ENCODE measurements at places on chromosomes 1 and 21.
A peak's percentile ranks its signal among the peaks of the same experiment; 100 is the strongest.

- DNase-seq, result peak; percentile 80
These were observed at the start of gene RGS16 for GRCh38 chr1:182604175-182605164. Gene RGS16, minus strand, starts transcription at chr1:182604389. Its CDS starts 130 bp downstream, at chr1:182604259.

- DNase-seq, result no peak
These were observed 8.0 kb upstream of the ELAPOR1 start for GRCh38 chr1:109105881-109106280.

DNA sequence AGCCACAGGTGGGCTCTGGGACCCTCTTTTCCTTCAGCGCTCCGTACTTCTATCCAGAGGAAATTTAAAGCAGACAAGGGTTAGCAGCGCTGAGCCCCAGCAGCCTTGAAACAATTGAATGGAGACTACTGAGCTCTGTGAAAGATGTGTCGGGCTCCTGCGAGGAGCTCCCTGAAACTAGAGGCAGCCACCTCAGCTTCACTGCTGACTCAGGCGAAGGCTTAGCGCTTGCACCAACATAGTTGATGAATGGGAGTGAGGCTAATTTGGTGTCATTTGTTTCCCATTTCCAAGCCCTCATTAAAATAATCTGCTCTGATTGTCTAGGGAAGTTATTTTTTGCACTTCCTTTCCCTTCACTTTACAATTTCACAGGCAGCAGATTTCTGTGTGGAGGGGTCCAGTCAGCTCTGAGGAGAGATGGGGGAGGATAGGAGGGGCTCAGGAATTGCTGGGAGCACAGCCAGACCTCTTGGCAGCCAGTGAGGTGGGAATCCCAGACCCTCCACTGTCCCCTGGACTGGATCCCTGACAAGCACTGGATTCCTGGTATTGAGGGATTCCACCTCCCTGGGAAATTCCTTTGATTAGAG, 398.9 kb upstream of the PLXNA2 start:
- DNase-seq, result no peak

DNA sequence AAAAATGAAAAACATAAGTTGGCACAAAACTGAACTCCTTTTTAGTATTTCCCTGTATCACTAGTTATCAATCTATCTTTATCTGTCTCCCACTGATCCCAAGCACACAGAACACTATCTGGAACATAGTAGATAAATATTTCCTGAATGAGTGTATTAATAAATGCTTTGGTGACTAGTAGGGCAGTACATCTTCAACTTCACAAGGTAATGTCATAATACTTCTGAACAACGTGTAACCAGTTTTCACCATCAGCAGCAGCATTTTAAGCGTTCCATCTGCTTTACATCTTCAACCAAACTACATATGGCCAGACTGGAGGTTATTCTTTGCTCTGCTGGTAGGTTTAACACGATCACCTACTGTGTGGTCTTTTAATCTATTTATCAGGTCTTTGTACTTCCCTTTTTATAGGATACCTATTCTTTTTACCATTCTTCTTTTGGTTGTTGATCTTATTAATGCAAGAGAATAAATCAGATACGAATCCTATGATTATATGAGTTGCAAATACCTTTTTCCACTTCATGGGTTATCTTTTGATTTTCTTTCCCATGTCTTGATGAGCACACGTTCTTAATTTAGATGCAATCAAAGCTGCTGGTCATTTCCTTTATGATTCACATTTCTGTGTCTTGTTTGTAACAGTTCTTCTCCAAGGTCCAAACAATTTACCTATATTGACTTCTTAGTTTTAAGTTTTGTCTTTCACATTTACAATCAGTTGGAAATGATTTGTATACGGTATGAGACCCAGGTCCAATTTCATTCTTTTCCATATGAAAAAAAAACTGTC, 16.3 kb downstream of the GPBP1L1 start:
- DNase-seq, result no peak

- DNase-seq, result no peak
These were observed 450.6 kb upstream of the DAB1 start for GRCh38 chr1:57874418-57874877.

- DNase-seq, result no peak
These were observed 90.8 kb downstream of the PPP1R12B start for GRCh38 chr1:202439308-202439707.

GRCh38 chr1:167219646-167220536, 795 bp upstream of the POU2F1 start:
- DNase-seq, result peak; percentile 90

DNA sequence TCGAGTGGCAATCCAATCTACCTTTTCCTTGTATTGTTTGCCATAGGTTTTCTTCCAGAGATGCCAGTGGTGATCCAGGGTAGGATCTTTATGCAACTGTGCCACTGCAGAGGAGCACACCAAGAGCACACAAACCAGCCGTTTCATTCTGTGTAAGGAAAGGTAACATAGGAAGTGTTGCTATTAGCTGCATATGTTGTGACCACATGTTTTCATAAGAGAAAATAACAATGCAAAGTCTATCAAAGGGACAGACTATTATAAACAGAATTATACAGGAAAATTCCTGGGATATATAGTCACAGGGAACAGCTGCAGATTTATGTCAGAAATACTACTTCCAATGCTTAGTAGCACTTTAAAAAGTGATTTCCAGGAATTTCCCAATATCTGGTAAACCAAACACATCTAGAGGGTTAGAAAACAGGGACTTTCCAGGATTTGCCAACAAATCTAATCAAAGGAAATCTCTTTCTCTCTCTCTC, 919 bp downstream of the CTSS start:
- no peak for DNase-seq

DNA sequence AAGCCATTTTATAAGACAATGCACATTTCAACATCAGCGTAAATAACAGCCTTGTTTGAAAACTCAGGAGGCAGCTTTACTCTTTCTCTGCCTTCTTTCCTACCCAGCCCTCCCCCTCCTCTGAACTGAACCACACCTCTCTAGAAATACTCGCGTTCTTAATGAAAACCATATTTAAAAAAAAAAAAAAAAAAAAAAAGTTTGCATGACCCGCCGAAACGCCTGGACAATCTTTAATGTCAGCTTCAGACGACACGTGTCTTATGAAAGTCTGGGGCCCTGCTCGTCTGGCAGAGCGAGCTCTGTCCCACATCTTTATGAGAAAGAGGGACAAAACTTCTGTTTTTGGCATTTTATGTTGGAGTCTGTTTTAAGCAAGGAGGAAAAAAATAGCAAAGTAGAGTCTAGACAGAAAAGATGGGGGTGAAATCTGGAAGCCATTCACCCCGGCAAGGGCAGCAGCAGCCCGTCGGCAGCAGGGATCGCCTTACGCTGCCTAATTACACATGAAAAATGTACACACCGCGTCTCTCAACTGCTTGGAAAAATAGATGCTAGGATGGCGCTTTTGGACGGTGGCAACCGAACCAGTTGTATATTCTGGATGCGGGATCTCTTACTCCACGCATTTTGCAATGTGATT, 130.4 kb upstream of the ETS2 start:
- no peak for DNase-seq

GRCh38 chr1:236394879-236395229, 768 bp downstream of the EDARADD start:
- no peak for DNase-seq

GRCh38 chr1:238360474-238360873, 469.8 kb upstream of the ZP4 start:
- DNase-seq, result no peak

DNA sequence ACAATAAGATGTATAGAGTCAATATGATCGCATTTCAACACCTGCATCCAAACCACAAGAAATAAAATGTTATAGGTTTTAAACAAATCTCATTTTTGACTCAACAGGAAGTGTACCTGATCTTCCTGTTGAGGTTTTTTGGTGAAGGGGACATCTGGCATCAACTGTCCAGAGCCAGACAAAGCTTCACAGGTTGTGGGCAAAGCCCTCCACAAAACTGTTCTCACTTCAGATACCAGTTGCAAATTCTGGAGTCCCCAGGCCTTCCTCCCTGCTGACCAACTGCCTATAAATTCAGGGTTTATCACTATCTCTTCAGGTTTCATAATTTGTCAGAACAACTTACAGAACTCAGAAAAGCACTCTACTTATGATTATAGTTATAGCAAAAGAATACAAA, 326.1 kb upstream of the CAMK1G start:
- no peak for DNase-seq

DNA sequence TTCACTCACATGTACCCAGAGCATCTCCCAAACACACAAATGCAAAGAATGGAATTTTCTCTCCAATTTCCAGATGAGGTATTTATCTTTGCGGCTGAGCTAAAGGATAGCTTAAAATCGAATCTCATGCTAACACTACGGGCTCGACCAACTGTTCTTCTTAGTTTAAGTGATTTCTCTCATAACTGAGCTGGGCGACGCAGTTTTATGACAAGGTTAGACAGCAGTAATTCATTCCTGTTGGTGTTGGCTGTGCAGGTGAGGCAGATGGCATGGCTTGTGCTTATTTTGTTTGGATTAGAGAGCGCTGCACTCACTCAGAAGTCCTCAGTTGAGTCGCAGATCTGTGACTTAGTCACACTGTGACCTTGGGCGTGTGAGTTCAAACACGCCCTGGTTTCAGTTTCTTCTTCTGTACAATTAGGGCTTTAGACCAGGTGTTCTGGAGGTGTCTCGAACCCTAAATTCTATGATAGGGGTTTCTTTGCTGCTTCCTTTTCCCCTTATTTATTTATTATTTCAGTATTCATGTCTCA, 41.5 kb upstream of the MRPS6 start:
- no peak for DNase-seq

GRCh38 chr1:92480200-92480812, 6.4 kb downstream of the GFI1 start:
- DNase-seq, result no peak

DNA sequence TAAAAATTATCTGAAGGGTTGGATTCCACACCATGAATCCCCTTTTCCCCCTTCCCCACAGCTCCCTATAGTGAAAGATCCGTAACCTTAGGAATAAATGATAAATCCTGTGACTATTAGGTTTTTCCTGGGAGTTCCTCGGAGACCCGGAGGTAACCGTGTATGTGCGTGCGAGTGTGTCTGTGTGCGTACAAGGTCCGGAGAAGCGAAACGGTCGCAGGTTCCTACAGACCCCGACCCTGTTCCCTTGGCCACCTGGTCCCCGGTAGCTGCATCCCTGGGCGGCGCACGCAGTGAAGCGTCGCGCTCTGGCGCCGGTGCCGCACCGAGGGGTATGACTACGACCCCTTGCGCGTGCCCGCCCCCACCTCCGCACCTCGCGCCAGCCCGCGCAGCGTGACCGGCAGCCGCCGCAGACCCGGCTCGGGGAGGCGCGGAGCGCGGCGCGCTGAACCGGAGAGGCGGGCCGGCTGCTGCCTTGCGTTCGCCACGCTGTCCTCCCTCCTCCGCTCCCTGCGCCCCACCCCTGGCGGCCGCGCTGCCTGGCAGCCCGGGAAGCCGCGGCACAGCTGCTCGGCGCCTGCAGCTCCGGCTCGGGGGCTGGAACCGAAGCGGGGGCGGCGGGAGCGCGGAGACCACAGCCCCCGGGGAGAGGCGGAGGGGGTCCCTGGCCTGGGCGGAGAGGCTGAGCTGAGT, at the start of gene AK5:
AK5 (plus strand) TSS at position 529 of the 696 bp plus-strand sequence. CDS start 295 bp downstream, outside the sequence.
- DNase-seq, result peak; percentile 67

DNA sequence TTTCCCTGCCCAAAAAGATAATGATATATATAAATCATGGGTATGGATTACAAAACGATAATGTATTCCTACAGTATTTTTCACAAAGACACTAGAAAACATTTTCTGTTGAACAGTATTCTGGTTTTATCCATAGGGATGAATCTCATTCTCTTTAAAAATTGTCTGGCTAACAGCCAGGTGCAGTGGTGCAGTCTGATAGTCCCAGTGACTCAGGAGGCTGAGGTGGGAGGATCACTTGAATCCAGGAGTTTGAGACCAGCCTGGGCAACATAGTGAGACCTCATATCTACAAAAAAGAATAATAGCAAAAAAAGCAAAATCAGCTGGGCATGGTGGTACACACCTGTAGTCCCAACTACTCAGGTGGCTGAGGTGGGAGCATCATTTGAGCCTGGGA, 23.3 kb downstream of the PIP5K1A start:
- DNase-seq, result no peak

DNA sequence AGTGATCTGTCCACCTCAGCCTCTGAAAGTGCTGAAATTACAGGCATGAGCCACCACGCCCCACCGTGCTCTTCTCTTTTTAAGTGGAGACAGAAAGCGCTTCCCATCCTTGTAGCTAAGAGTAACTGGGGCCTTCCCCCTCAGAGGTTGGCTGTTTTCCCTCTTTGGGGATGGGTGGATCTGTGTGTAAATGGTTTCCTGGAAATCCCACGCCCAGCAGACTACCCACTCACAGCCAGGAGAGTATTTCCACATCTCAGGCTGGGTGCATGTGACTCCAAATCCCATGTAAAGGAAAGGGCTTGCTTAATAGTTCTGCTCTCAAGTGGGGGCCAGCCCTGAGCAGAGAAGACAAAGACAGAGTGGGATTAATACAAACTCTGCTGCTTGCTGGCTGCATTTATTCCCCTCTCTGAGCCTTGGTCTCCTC, 19.6 kb upstream of the TCEA3 start:
- no peak for DNase-seq

GRCh38 chr1:223515421-223515820, 122.2 kb downstream of the CCDC185 start:
- peak; percentile 24 for DNase-seq

DNA sequence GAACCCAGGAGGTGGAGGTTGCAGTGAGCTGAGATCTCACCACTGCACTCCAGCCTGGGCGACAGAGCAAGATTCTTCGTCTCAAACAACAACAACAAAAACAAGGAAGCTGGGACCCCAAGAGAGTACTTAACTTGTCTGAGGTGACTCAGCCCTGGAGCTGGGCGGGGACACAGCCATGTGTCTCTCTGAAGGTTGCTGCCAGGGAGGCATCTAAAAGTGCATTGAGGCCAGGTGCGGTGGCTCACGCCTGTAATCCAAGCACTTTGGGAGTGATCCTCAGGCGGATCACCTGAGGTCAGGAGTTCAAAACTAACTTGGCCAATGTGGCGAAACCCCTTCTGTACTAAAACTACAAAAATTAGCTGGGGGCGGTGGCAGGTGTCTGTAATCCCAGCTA, 7.7 kb downstream of the IFI6 start:
- DNase-seq, result no peak

GRCh38 chr1:243471754-243472745, 216.2 kb downstream of the SDCCAG8 start:
- DNase-seq, result no peak

DNA sequence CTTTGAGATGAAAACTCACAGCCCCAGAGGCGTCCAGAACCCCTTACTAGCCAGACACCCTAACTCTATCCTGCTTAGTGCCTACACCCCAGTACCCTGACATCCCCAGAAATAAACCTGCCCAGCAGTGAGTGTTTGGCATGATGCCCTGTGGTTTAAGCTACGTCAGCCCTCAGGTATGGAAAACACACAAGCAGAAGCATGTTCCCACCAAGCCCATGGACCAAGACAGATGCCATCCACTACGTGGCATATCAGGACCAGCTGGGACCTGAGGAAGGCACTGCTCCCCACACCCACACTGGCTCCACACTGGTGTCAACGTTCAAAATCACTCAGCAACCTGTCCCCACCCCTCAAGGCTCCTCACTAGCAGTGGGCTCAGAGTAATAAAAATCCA, 116.4 kb downstream of the SYT2 start:
- DNase-seq, result no peak

- no peak for DNase-seq
These were observed 24.7 kb downstream of the CAPZB start for GRCh38 chr1:19460535-19461219.

DNA sequence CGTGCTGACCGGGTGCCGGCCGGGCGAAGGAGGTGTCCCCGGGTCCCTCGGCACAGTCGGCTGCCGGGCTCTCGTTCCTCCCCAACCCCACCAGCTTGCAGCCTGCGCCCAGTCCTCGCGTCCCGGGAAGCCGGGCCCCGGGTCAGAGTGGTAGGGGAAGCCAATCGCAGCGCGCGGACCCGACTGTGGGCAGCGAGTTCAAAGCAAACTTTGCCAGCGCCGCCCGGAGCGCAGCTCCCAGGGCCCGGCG, 328 bp downstream of the MYCL start:
- no peak for DNase-seq
